ENCODE measurements at places on chromosomes 16 and 17. TPM values are rescaled to one million over a fixed set of nuclear protein-coding genes. Genes with fewer than 3 reads are reported as not detected.

GRCh38 chr17:36501351-36501750 lies 14.9 kb downstream of the ZNHIT3 start:
- DNase-seq, result no peak

GRCh38 chr16:85926370-85926769 lies 27.4 kb downstream of the IRF8 start:
- no peak for DNase-seq

- DNase-seq, result no peak
These were observed 210.7 kb upstream of the NLRP1 start for GRCh38 chr17:5794881-5795506.

GRCh38 chr17:60601447-60602384 lies 1.7 kb downstream of the PPM1D start:
- no peak for DNase-seq

GRCh38 chr17:13222975-13223374 lies 205.1 kb upstream of the ELAC2 start:
- DNase-seq, result no peak

DNA sequence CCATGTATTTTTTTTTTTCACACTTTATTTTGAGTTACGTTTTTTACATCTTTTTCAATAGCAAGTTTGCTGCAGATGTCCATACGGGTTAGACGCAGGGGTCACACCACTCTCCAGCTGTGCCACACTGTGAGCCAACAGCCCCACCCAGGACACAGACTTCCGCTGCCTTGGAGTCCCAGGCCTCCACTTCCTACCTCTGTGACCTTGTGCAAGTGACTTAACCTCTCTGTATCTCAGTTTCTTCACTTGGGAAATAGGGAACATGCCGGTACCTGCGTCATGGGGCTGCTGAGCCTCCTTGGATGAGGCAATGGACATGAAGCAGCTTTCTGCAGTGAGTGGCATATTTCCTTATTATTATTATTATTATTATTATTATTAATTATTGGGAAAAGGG lies 3.3 kb upstream of the PITPNA start:
- no peak for DNase-seq

DNA sequence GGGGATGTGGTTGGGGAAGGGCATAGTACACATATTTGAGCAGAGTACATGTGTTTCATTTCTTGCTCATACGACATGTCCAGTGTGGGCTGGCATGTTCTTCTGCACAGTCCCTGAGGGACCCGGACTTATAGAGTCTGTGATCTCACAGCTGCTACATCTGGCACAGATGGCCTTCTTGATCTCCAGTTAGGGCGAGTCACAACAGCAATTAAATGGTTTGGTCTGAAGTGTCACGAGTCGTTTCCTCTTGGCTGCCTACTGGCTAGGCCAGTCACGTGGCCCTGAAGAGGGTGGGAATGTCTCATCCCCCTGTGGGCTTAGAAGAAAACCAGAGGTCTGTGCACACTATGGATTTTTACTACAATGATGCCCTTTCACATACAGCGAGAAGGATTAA lies 443.6 kb downstream of the WWOX start:
- no peak for DNase-seq

DNA sequence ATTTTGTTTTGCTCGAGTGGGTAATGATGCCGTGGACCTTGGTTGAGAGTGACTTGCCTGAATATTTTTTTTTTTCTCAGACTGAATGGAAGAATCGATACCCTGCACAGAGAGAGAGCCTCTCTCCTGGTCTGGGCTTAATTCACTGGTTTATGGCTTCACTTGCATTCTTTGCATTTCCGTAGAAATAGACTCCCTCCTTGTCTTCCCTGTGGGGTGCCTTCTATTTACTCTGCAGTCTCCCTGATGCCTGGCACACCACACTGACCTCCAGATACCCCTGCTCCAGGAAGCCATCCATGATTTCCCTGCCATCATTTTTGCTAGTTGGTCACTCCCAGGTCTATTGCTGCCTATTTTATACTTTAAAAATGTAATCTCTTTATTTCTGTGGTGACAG lies 238.0 kb downstream of the SNX29 start:
- DNase-seq, result no peak

GRCh38 chr17:8029121-8029520 lies 9.7 kb upstream of the ALOX15B start:
- DNase-seq, result no peak

DNA sequence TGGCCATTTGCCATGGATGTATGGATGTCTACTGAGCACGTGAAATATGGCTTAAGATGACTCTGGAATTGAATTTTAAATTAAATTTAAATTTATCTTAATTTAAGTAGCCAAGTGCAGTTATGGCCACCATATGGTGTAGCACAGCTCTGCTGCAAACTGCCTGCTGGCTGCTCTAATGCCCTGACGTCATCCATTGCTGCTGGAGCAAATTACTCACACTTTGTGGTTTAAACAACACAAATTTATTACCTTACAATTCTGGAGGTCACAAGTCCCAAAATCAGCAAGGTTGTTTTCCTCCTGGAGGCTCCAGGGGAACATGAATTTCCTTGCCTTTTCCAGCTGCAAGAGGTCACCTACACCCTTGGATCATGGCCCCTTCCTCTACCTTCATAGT lies 679.3 kb upstream of the EEF2KMT start:
- DNase-seq, result no peak

GRCh38 chr16:81650982-81651562 lies 128.0 kb upstream of the PLCG2 start:
- DNase-seq, result no peak

GRCh38 chr16:30407804-30408534 lies 563 bp downstream of the ZNF771 start:
- DNase-seq, result no peak

- no peak for DNase-seq
These were observed 73.1 kb downstream of the WNT3 start for GRCh38 chr17:46745376-46745775.

DNA sequence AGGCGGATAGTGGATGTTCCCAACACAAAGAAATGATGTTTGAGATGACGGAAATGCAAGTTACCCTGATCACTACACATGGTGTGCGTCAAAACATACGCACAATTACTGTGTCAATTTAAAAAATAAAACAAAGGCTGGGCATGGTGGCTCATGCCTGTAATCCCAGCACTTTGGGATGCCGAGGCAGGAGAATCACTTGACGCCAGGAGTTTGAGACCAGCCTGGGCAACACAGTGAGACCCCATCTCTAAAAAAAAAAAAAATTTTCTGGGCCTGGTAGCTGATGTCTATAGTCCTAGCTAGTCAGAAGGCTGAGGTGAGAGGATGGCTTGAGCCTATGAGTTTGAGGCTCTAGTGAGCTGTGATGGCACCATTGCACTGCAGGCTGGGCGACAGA lies 51.8 kb downstream of the TEKT5 start:
- DNase-seq, result no peak

DNA sequence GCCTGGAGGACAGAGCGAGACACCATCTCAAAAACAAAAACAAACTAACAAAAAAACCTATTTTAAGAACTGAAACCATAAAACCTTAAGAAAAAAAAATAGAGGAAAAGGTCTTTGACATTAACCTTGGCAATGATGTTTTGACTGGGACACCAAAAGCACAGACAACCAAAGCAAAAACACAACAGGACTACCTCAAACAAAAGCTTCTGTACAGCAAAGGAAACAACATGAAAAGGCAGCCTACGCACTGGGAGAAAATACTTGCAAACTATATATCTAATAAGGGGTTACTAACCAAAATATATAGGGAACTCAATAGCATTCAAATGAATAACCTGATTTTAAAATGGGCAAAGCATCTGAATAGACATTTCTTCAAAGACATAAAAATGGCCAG lies 32.3 kb downstream of the CDR2 start:
- DNase-seq, result no peak

GRCh38 chr16:68097895-68098294 lies 12.7 kb downstream of the NFATC3 start:
- DNase-seq, result no peak

- no peak for DNase-seq
These were observed 26.7 kb upstream of the POLR3E start for GRCh38 chr16:22270525-22270924.

Gene CHST4
- total RNA-seq, result not detected

Gene SLC47A1
- total RNA-seq, result 1.0 TPM

Gene CBFA2T3
- 0.14 TPM for total RNA-seq

Gene C16orf89
- not detected for total RNA-seq

Gene ZC3H7A
- 50.1 TPM for total RNA-seq

Gene SSH2
- 9.8 TPM for total RNA-seq

All from kidney epithelial cell (primary cell).